ENCODE measurements at places on chromosomes 5 and 9.

GRCh38 chr9:95512709-95513095 is 4.1 kb downstream of the PTCH1 start:
- no peak for DNase-seq

DNA sequence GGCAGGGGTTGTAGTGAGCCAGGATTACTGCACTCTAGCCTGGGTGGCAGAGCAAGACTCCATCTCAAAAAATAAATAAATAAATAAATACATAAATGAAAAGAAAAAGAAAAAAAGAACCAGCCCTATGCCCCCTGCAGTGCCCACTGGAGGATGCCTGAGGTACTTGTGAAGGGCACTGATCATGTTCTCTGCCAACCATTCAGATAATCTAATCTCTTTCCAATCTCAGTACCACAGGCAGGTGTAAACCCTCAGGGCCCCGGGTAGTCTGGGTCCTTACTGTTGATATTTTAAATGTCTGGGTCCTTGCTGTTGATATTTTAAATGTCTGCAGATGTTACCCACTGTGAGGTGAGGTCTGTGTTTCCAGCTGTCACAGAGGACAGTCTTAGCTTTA is 321.8 kb upstream of the ADCY2 start:
- no peak for DNase-seq

DNA sequence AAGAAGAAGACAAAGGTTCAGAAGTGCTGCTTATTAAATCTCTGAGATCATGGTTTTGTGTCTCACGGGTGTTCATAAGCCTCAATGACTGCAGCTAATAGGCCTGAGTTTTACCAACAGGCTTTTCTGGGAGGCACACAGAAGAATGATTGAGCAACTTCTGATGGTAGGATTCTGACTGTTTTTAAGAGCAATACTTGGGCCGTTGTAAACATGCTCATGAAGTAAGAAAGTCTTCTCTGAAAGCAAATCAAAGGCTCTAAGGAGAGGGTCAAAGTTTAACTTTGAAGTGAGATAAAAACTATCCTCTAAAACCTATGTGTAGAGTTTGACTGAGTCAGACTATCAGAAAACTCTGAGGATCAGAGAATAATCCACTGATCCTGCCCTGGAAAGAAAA is 390.9 kb upstream of the DAB2 start:
- DNase-seq = no peak

GRCh38 chr9:4430432-4431261 is 59.6 kb upstream of the SLC1A1 start:
- no peak for DNase-seq

DNA sequence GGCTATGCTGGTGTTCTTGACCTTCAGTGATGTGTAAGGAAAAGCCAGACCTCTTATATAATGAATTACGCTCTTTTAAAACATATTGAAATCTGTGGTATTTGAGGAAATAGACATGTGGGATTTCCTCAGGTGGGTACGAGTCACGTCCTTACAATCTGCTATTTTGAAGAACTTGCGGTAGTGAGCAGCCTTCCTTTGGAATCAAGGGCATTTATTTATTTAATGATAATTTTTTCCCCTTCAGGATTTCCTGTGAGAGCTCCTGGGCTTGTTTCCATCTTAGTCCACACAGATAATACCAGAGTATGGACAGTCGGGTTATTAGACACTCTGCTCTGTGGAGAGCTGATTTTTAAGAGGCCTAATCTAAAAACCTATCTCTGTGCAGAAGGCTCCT is 167.9 kb downstream of the ARHGEF28 start:
- DNase-seq = no peak

GRCh38 chr5:36723912-36724311 is 117.5 kb downstream of the SLC1A3 start:
- DNase-seq = no peak

- DNase-seq = peak; percentile 36
Observed at GRCh38 chr9:112175796-112176315, 759 bp upstream of the SUSD1 start.

- no peak for DNase-seq
Observed at GRCh38 chr9:115966660-115967059, 186.9 kb upstream of the PAPPA start.

- DNase-seq = no peak
Observed at GRCh38 chr5:176775409-176775808, 35.0 kb upstream of the UNC5A start.

- no peak for DNase-seq
Observed at GRCh38 chr5:61673007-61673735, 341.1 kb downstream of the ZSWIM6 start.

DNA sequence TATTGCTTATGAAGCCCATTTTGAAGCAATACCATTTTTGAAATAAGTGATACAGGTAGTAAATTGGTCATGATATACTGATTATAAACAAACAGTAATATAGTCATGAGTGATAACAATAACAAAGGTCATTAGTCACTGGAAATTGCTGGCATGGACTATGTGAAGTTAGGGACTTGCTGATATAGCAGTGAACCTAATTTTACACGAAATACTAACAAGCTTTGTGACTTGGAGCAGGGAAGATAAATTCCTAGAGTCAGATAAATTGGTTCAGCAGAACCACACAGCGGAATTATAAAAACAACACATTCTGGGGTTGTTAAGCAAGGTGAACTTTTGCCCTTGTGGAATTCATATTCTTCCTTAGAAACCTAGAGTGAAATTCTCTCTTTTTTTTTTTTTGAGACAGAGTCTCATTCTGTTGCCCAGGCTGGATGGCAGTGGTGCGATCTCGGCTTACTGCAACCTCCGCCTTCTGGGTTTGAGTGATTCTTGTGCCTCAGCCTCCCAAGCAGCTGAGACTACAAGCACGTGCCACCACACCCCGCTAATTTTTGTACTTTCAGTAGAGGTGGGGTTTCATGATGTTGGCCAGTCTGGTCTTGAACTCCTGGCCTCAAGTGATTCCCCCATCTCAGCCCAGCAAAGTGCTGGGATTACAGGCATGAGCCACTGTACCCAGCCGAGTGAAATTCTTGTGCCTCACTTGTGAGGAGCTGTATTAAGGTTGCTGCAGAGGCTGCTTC is 6.0 kb downstream of the UGCG start:
- no peak for DNase-seq

DNA sequence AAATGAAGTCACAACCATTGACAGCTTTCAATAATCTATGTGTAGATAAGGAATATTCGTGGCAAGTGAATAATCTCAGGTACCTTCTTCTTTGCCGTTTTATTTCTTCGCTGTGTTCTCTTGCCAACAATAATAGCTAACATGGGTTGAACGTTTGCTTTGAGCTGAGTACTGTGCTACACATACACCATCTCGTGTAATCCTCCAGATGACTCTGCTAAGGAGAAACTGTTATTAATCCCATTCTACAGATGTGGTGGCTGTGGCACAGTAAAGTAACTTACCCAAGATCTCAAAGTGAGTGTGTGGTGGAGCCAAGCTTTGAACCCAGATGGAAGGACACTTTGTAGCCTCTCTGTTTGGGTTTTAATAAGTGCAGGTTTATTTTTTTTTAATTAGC is 179.7 kb downstream of the C9orf152 start:
- no peak for DNase-seq

- DNase-seq = no peak
Observed at GRCh38 chr5:133222040-133222439, 170.2 kb downstream of the HSPA4 start.

DNA sequence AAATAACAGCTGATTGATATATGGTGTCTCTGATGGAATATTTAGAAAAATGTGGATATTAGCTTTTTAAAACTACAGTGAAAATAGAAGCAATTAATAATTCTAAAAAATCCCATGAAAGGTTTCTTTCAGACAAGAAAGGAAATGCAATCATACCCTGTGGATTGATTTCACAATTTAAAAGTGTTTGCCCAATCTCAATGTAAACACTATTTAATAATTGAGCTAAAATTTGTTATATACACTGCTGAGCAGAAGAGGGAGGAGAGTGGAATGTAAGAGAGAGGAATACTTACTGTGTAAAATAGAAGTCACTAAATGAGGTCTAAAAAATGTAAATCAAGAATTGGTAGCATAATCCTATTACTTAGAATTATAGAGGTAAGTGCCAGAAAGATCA is 76.9 kb downstream of the FEM1C start:
- DNase-seq = no peak

DNA sequence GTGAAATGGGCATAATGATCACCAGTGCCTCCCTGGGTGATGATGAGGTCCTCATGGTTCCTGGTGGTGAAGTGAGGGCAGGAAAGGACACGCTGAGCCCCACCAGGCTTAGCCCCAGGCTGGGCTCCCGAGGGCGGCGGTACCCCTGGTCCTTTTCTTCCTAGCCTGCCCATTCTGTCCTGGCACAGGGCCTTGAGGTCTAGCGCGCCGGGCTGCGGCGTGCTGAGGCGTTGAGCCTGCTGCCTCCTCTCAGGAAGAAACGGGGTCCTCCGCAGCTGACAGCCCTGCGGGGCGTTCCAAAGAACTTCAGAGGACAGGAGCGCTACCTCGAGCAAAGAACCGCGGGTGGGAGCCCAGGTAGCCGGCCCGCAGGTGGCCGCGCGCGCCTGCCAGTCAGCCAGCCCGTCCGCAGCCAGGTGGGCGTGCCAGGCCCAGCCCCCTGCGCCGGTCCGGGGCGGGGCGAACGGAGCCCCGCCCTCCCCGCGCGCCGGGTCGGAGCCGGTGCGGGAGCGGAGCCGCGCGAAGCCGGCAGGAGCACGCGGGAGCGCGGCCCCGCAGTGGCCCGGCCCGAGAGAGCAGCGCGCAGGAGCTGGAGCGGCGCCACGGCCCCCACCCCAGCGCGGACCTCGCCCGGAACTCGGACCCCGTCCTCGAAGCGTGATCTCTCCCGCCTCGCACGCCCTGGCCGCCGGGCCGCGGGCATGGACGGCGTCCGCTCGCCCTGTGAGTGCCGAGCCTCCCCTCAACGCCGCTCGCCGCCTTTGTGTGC is at the start of gene WNK2:
WNK2 (plus strand) TSS at position 477 of the 769 bp plus-strand sequence. CDS start 791 bp downstream, outside the sequence.
- peak; percentile 98 for DNase-seq

DNA sequence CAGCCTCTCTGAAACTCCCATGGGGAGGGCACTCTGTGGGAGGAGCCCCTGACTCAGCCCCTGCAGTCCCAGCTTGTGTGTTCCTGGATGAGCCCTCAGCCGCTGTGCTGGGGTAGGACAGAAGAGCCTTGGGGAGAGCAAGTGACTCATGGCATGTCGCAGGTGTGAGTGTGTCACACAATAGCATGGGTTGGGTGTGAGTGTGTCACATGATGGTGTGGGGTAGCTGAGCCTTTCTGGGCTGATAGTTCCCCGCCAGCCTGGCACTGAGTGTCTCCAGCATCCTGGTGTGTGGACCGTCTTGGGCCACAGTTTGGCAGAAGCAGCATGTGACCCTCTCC is 83.4 kb downstream of the PHF2 start:
- DNase-seq = no peak

GRCh38 chr5:141492168-141492885 is 3.4 kb downstream of the PCDHGC5 start:
- DNase-seq = no peak

All from 8988T (cell line).